ENCODE measurements at places on chromosomes 3 and 15.

DNA sequence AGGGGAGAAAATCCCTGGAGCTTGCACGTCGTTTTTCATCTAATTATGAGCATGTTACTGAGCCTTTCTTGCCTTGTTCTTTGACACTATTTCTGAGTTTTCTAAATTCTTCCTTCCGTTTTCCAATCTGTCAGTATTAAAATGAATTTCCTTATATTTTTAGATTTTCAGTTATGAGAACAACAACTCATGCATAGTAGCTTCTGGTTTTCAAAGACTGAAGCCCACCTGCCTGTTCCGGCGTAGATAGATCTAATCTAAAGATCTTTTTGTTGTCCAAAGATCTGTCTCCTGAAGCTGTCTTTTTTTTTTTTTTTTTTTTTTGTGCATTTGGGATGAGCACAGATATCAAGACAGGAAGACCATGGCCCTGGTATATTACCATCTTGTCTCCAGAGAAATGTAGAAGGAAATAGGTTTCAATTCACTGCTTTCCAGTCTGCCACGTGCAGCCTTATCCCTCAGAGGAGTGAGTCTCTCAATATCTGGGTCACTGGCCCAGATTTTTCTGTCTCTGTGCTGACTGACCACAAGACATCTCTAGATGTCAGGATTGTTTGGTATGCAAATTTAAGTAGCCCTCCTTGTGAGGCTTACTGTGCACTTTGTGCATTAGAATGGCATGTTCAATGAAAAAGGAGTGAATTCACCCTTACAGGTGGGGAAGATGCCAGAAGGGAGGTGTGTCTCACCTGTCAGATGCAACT is 222.3 kb upstream of the TMC3 start:
- DNase-seq = no peak

DNA sequence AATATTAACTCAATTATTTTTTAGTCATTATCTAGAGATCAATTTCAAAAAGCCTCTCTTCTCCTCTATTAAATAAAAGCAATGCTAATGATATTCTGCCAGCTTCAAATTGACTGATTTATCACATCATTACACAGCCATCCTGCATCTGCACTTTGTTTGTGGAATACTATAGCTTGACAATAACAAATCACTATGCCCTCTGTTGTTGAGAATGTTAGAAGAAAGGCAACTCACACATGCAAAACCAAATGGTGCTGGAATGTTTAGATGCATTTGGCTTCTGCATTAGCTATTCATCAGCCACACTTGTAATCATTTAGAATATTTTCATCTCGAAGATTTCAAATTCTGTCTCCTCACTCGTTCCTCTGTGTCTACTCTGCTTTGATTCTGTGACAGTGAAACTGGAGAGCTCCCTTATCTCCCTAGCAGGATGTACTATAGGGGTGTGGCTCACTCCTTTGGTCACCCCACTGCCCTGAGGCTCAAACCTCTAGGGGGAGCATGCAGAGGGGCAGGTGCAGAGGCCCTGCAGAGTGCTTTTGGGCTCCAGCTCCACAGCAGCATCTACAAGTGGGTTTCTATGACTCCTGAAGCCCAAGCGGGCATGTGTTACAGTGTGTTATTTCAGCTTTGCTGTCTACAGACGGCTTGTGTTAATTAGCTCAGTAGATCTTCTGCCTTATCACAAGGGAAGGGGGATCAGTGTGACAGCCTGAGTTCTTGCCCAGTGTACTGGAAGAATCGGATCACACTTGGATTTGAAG is 454.1 kb upstream of the BCHE start:
- DNase-seq = no peak

- DNase-seq = no peak
These were observed 70.5 kb downstream of the SETMAR start for GRCh38 chr3:4373669-4374068.

DNA sequence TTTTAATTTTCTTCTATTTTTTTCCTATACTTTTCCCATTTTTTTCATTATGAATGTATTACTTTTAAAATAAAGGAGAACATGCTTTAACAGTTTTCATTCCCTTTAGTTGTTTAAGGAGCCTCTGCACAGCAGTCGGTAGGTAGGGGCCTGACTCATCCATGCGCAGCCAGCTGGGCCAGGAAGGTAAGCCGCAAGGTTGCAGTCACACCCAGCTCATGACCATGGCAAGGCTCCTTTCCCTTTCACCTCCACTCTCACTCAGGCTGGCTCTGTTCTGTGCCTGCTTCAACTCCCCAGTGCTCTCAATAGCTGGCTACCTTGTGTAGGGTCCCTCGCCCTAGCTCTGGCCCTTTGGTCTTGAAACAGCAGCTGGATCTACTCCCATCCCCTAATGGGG is 17.4 kb upstream of the ANKRD34C start:
- no peak for DNase-seq

DNA sequence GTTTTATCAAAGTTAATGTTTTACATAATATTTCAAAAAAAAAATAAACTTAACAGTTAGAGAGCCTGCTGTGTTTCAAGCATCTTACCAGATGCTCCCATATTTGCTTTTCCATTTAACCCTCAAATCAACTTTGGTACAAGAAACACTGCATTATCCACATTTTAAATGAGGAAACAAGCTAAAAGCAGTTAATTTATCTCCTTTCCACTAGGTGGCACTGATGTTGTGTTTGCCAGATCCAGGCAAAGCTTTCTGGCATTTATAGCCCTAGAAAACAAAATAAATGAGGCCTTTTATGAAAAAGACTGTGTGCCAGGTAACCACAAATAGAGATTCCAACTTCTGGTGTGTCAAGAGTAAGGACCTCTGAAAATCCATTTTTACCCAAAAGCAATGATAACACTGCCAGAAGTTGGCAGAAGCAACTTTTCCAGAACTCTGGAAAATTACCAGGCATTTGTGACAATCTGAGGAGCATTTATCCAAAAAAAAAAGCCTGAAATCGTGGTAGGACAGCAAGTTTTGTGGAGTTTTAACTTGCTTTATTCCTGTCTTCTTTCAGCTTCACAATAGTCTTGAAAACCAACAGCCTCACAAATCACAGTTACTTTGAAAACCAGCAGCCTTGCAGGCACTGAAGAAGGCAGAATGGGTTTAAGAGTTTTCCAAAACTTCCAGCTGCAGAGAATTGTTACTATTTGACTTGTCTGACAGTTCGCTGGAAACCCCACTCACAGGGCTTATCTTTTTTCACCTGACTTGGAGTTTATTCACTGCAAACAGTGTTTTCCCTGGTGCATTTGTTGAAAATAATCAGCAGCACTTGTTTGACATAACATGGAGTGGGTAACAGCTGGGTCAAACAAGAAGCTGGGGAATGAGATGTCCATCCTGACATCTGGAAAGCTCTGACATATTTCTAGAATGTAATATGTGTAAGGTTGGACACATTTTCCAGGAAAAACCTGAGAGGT is 9.2 kb downstream of the FAM162A start:
- peak; percentile 66 for DNase-seq

- DNase-seq = no peak
These were observed 11.9 kb downstream of the VGLL4 start for GRCh38 chr3:11631820-11632219.

DNA sequence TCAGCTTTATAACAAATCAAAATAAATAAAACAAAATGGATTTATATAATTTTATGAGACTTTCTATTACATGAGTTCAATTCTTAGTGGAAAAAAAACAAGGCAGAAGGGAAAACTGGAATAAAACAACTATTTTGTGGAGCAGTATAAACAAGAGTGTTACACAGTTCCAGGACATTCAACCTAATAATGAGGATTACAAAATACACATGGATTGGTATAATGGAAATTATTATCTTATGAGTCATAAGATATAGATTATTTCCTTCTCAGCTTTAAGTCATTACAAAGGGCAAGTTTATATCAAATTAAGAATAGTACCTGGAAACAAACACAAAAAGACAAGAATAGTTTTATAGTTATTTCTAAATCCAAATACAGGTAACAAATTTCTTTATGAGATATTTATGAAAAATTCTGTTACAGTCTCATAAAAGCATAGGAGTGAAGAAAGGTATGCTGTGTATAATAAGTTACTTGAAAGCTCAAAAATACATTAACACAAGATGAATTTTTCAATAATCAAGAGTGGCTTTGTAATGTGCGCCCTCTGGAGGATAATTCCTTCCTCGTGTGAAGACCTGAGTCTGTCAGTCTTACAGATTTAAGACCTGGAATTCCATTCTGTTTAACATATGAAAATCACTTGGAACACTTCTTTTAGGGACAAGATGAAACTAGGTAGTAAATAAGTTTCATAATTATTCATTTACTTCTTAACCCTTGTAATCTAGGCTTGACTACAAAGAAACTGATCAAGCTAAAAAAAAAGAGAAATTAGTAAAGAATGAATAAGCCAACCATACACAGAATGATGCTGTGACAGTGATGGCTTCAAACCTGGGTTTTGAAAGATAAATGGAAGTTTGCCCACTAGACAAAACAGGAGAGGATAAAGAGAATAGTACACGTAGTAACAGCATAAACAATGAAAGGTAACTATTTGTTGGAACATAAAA is 9.5 kb downstream of the COPS2 start:
- DNase-seq = peak; percentile 53

GRCh38 chr3:157837336-157837735 is 268.9 kb downstream of the SHOX2 start:
- no peak for DNase-seq

DNA sequence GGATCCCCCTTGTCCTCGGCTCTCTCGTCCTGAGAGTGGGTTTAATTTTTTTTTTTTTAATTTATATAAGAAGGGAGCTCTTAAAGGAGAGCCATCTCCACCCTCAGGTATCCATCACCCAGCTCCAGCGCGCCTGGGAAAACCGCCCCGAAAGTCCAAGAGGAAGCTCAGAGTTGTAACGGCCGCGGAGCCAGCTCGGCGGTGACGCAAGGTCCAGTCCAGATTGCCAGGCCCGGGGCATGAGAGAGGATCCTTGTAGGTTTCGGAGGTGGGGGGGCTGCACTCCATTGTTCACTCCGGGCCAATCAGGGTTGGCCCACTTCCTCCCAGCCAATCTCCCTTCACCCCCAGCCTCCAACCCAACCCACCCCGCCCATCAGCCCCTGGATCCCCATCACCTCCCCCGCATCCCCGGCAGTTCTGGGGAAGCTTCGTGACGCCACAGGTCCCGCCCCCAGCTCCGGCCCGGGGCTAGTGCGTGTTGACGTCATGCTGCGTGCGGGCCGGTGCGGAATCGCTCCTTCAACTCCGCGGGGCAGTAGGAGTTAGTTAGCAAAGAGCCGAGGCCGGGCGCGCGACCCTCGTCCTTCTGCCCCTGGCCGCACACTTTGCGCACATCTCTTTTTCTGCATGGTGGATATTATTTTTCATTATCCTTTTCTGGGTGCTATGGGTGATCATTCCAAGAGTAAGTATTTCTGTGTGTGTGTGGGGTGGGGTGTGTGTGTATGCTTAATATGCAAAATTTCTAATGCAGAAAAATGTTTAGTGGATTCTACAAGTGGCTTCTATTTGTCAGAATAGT is at the start of gene ISL2:
Gene ISL2 (plus strand): TSS at position 520 of the 805 bp plus-strand sequence. CDS start 111 bp downstream, at position 631.
- peak; percentile 74 for DNase-seq

DNA sequence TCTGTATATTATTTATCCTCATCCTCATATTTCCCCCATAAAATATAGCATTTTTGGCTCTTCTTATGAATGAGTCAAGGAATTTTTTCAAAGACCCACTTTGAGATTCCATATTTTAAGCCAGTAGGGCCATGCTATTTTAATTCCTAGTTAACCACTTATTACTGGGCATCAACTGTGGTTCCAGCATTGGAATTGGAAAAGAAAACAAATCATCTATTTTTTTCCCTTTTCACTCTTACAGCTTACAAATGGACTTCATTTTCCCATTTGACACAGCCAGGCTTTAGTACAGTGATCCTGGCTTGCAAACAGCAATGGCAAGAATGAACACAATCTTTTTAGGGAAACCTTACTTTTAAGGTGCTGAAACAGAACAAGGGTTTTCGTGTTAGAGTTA is 19.4 kb upstream of the PLCL2 start:
- no peak for DNase-seq

DNA sequence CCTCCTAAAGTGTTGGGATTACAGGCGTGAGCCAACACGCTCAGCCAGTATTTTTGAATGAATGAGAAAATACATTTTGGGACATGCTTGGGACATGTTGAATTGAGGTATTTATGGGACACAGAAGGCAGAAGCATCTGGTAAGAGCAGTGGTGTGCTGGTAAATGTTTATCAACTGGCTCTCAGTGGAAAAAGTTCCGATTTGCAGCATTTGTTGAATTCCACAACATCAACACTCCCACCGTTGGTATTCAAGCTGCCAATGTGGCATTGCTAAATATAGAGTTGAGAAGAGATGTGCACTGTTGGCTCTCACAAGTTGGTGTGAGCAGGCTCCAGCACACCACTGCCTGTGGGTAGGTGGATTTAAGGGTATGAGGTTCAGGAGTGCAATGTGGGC is 35.8 kb upstream of the LRRFIP2 start:
- no peak for DNase-seq

GRCh38 chr15:22904736-22905135 is 66.3 kb downstream of the NIPA2 start:
- DNase-seq = no peak

GRCh38 chr15:31262901-31263671 is 63.5 kb upstream of the KLF13 start:
- peak; percentile 80 for DNase-seq

DNA sequence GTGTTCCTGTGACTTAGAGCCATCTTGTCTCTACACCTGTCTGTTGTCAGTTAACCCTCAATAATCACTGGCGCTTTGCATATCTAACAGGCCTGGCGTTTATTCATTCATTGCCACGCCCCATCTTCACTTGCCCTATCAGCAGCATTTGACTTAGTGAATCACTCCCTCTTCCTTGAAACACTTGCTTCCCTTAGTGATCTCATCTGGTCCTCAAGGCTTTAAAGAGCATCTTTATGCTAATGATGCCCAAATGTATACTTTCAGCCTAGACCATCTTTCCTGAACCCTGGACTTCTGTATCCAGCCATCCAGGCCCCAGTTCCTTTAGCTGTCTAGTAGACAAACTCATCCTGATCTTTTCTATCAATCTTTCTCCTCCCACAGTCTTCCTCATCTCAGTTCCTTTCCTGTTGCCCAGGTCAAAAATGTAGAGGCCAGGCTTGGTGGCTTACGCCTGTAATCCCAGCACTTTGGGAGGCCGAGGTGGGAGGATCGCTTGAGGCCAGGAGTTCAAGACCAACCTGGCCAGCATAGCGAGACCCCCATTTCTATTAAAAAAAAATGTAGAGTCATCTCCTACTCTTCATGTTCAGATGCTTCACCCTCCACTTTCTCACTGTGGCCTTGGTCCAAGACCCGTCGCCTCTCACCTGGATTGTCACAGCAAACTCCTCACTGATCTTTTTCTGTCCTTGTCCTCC is 1.4 kb upstream of the IGDCC4 start:
- DNase-seq = no peak

DNA sequence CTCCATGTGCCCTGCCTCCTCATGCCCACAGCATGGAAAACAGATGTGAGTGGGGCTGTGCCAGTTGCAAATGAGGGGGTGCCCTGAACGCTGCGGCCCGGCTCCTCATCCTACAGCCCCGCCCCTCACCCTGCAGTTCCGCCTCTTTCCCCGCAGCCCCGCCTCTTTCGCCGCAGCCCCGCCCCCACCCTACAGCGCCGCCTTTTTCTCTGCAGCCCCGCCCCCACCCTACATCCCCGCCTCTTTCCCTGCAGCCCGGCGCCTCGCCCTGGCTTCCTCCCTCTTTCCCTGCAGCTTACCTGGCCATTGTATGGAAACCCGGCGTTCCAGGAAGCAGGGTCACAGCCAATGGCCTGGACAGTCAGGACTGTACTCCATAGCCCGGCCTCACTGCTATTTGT is 284.9 kb downstream of the TLE3 start:
- DNase-seq = no peak
